Type B pancreatic cell (in vitro differentiated cells): ENCODE measurements at places on chromosomes 3 and 15. TPM values are rescaled to one million over a fixed set of nuclear protein-coding genes. Genes with fewer than 3 reads are reported as not detected.
A peak's percentile ranks its signal among the peaks of the same experiment; 100 is the strongest.

GRCh38 chr3:57062101-57062631, 1.7 kb downstream of the SPATA12 start:
- H3K4me1 ChIP-seq, result peaks cover 28% of the 10 kb centered on the region
- DNase-seq, result no peak
- H3K4me3 ChIP-seq, result no peak overlapping the region
- no peaks in the 10 kb centered on the region for H3K36me3 ChIP-seq
- H3K27me3 ChIP-seq, result no peaks in the 10 kb centered on the region

ZNF770 gene
- 58.7 and 68.3 TPM in 2 replicates for total RNA-seq

DNA sequence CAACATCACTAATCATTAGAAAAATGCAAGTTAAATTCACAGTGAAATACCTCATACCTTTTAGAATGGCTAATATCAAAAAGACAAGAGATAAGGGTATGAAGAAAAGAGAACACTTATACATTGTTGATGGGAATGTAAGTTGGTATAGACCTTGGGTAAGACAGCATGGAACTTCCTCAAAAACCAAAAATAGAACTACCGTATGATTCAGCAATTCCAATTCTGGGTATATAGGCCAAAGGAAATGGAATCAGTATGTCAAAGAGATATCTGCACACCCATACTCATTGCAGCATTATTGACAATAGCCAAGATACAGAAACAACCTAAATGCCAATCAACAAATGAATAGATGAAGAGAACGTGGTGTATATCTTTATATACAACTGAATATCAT, 166.8 kb upstream of the LRRN1 start:
- no peak overlapping the region for H3K27ac ChIP-seq
- no peaks in the 10 kb centered on the region for H3K27me3 ChIP-seq
- H3K4me1 ChIP-seq, result peaks cover 10% of the 10 kb centered on the region
- no peaks in the 10 kb centered on the region for H3K36me3 ChIP-seq

DNA sequence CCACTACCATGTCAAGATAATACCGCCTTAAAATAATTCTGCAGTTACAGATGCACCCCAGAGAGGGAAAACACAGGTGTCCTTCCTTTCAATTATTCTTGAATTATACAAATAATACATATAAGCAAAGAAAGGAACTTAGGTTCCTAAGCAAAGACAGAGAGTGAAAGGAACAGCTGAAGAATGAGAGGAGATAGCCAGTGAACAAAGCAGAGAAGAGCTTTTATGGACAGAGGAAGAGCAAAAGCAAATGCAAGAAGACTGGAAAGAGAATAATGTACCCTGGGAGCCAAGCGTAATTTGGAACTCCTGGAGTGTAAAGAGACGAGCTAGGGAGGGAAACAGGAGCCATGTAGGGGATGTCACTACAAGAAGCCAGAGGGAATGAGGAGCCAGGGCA, 21.7 kb downstream of the GPR176 start:
- no peak overlapping the region for H3K27ac ChIP-seq
- DNase-seq, result no peak
- H3K36me3 ChIP-seq, result no peaks in the 10 kb centered on the region
- H3K4me1 ChIP-seq, result peaks cover 14% of the 10 kb centered on the region
- peaks cover 6% of the 10 kb centered on the region for H3K27me3 ChIP-seq
- H3K4me3 ChIP-seq, result no peak overlapping the region

SMCO1 gene
- total RNA-seq, result not detected in 2 replicates

DNA sequence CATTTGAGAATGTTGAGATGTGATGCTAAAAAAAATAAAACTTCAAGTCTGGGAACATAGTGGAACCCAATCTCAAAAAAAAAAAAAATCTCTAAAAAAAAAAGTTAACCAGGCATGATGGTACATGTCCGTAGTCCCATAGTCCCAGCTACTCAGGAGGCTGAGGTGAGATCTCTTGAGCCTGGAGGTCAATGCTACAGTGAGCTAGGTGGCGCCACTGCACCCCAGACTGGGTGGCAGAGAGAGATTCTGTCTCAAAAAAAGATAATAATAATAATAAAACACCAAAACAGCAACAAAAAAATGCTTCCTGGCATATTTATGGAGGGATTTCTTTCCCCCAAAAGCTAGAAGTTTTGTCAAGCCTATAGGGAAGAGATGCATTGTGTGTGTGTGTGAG, 361.6 kb downstream of the ROBO1 start:
- no peak for DNase-seq
- H3K27me3 ChIP-seq, result no peaks in the 10 kb centered on the region
- H3K36me3 ChIP-seq, result no peaks in the 10 kb centered on the region
- H3K4me1 ChIP-seq, result no peaks in the 10 kb centered on the region

APH1B gene
- total RNA-seq, result 13.4 and 16.0 TPM in 2 replicates

GRCh38 chr15:74327756-74328155, 39.7 kb downstream of the CYP11A1 start:
- DNase-seq, result no peak
- no peak overlapping the region for H3K4me3 ChIP-seq
- H3K36me3 ChIP-seq, result no peaks in the 10 kb centered on the region
- H3K27me3 ChIP-seq, result peaks cover 5% of the 10 kb centered on the region

DNA sequence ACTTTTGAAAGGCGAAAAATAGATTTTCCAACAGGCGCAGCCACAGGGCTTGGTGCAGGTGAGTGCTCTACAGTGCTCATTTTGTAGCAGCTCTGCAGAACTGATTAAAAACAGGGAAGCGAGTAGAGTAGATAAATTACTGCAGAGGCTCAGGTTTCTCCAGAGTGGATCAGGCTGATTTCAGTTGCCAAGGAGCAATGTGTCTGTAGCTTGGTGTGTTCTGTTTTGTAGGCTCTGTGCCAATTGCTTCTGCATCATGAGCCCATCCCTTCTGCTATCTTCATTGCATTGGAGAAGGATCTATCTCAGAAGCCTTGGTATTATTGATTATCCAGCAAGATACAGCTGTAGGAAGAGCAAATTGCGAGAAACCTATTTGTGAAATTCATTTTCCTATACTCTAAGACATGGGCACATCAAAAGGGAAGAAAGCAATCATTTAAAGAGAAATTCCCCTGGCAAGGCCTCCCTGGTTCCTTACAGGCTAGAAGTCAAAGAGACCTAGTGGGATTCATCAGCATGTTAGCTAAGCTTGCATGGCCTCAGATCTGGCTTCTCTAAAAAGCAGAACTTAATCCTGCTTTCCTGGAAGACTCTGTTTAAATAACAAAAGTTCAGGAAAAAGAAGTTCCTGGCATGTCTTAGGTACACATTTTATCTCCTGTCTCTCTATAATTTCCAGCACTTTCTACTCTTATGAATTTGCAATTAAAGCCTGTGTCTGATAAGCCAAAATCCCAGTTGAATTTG, 432.4 kb upstream of the ATP10A start:
- H3K27ac ChIP-seq, result no peak overlapping the region
- DNase-seq, result no peak
- H3K4me1 ChIP-seq, result peaks cover 11% of the 10 kb centered on the region
- H3K4me3 ChIP-seq, result no peak overlapping the region

GRCh38 chr3:96966181-96966929, 152.0 kb downstream of the EPHA6 start:
- peaks cover 3% of the 10 kb centered on the region for H3K4me1 ChIP-seq
- no peak overlapping the region for H3K27ac ChIP-seq
- DNase-seq, result no peak

- no peak for DNase-seq
- H3K36me3 ChIP-seq, result peaks cover 14% of the 10 kb centered on the region
- no peak overlapping the region for H3K4me3 ChIP-seq
- no peaks in the 10 kb centered on the region for H3K4me1 ChIP-seq
Observed at GRCh38 chr3:15679306-15679705, 77.8 kb downstream of the BTD start.

- no peak for DNase-seq
- no peaks in the 10 kb centered on the region for H3K36me3 ChIP-seq
- H3K4me3 ChIP-seq, result peak overlapping the region; percentile 40
- H3K4me1 ChIP-seq, result peaks cover 15% of the 10 kb centered on the region
- peak overlapping the region; percentile 38 for H3K27ac ChIP-seq
Observed at GRCh38 chr3:102195198-102195948, 239.4 kb upstream of the ZPLD1 start.

DNA sequence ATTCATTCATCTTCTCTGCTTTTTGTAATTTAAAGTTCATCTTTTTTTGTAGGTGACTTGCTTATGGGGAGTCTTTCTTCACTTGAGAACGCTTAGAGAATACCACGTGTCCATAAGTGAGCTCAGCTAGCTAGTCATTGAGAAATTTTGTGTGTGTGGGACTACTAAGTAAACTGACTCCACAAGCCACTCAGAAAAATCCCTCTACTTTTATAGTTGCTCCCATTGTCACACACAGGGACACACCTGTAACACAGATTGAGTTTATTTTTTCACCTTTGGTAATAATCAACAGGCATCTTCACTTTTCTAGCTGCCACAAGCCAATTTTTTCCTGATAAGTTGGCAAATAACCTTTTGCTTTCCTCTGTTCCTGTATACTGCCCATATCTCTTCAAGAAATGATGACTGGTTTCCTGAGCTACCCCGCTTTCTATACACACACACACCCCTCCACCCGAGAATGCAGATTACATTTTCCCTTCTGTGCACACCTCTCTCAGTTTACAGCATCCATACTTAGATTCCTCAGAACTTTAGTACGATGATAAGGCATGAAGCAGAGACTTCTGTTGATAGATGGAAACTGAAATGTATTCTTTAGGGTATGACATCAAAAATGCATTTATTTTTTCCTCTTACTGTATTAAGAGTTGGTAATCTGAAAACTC, 4.6 kb downstream of the TSC22D2 start:
- H3K4me3 ChIP-seq, result peak overlapping the region; percentile 98
- peak overlapping the region; percentile 83 for H3K27ac ChIP-seq
- no peaks in the 10 kb centered on the region for H3K27me3 ChIP-seq

DNA sequence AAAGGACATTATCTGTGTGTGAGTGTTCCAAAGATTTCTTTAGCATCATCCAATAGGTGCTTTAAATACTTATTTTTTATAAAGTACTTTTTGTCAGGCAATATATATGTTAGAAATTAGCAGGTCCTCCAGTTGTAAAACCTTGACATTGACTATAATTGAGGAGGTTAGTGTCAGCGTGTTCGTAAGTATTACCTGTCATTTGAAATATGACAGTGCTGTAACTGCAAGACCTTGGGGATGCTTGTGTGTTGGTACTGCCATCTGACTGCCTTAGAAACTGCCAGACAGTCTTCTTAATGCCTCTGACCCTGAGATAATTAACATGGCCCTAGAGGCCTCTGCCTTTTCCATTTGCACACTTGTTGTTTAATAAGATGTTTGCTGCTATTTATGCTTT, 170.7 kb downstream of the NAALADL2 start:
- H3K4me3 ChIP-seq, result no peak overlapping the region
- no peaks in the 10 kb centered on the region for H3K4me1 ChIP-seq
- H3K27ac ChIP-seq, result no peak overlapping the region
- no peaks in the 10 kb centered on the region for H3K27me3 ChIP-seq

GRCh38 chr3:131036986-131037385, 10.3 kb downstream of the NEK11 start:
- H3K4me1 ChIP-seq, result peaks cover 3% of the 10 kb centered on the region
- DNase-seq, result no peak
- no peaks in the 10 kb centered on the region for H3K27me3 ChIP-seq
- H3K36me3 ChIP-seq, result peaks cover 8% of the 10 kb centered on the region
- no peak overlapping the region for H3K4me3 ChIP-seq

MB21D2 gene
- 14.1 and 23.1 TPM in 2 replicates for total RNA-seq

DNA sequence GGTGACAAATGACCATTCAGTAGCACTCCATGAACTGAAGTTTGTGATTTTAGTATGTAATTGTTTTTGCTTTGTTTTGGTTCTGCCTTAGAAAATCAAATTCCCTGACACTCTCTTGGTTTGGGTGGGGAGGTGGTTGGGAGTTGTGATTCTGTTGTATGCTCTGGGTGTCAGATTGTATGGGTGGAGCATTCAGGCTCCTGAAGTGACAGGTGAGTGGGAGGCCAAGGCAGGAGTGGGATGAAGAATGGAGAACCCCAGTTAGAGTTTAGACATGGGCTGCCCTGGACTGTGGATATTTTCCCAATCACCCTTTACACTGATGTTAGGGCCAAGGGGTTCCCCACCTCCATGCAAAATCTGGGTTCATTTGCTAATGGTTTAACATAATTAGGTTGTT, 83.6 kb downstream of the ARPP21 start:
- no peaks in the 10 kb centered on the region for H3K4me1 ChIP-seq
- DNase-seq, result no peak
- no peak overlapping the region for H3K4me3 ChIP-seq
- no peak overlapping the region for H3K27ac ChIP-seq
- H3K27me3 ChIP-seq, result peaks cover 22% of the 10 kb centered on the region

CACNA2D3 gene
- total RNA-seq, result 1.8 and 2.5 TPM in 2 replicates

DNA sequence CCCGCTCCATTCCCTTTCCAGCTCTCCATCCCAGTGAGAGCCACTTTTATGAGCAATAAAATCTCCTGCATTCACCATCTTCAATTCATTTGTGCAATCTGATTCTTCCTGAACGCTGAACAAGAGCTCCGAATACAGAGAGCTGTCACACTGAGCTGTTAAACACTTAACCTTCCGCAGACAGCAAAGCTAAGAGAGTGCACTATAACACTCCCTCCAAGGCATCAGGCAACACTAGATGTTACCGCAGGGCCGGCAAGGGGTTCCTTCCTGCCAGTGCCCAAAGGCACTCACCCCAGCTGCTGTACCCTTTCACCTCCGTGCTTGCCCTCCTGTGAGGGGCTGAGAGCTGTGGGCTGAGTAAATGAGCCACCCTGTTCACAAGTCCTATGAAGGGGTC, 85.6 kb downstream of the BCHE start:
- no peak overlapping the region for H3K4me3 ChIP-seq
- no peaks in the 10 kb centered on the region for H3K36me3 ChIP-seq

KCNAB1 gene
- total RNA-seq, result 4.0 and 6.1 TPM in 2 replicates
